ENCODE measurements at places on chromosomes 11 and 22.

DNA sequence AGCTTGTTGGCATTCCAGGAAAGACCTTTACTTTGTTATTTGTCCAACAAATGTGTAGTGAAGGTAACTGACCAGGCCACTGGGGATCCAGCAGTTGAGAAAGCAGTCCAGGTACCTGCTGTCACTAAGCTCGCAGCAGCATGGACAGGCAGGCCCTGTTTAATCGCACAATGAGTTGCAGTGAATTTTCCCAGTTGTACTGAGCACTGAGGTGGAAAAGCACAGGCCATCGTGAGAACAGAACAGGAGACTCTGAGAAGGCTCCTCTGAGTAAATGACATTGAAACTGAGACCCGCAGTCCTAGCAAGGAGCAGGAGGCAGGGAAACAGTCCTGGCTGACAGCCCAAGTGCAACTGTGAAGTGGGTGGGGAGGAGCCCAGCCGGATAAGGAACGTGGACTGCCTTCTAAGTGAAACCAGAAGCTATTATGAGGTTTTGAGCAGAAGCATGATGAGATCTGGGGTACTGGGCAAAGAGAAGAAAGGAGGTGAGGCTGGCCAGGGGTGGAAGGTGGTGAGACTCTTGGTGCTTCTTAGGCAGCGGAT is 39.8 kb upstream of the CDON start:
- DNase-seq, result no peak

GRCh38 chr11:106152824-106153223 is 75.4 kb downstream of the AASDHPPT start:
- DNase-seq, result no peak

GRCh38 chr11:35725885-35726284 is 63.3 kb downstream of the TRIM44 start:
- DNase-seq, result no peak

GRCh38 chr11:4066910-4067309 is 27.7 kb upstream of the RRM1 start:
- DNase-seq, result no peak

- DNase-seq, result no peak
These were observed 7.3 kb downstream of the TBC1D22A start for GRCh38 chr22:46769706-46770105.

GRCh38 chr11:10476927-10477689 is 22.0 kb downstream of the AMPD3 start:
- no peak for DNase-seq

DNA sequence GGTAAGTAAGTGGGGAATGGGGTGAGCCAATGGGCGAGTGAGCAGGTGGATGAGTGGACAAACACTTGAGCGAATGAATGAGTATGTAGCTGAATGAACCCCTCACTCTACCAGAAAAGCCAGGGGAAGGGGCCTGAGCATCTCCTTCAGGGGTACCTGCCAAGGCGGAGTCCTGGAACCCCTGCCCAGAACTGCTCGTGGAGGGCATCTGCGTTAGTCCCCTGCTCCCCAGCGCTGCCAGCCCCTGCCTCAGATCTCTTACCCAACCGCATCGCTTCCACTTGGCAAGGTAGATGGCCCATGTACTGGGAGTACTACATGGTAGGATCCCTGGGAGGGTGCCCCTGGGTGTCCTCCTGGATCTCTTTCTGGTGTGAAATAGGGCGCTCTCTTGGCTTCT is 7.4 kb upstream of the ANO1 start:
- DNase-seq, result no peak

- DNase-seq, result peak; percentile 88
These were observed 27.1 kb downstream of the CYTH4 start for GRCh38 chr22:37309211-37310074.

DNA sequence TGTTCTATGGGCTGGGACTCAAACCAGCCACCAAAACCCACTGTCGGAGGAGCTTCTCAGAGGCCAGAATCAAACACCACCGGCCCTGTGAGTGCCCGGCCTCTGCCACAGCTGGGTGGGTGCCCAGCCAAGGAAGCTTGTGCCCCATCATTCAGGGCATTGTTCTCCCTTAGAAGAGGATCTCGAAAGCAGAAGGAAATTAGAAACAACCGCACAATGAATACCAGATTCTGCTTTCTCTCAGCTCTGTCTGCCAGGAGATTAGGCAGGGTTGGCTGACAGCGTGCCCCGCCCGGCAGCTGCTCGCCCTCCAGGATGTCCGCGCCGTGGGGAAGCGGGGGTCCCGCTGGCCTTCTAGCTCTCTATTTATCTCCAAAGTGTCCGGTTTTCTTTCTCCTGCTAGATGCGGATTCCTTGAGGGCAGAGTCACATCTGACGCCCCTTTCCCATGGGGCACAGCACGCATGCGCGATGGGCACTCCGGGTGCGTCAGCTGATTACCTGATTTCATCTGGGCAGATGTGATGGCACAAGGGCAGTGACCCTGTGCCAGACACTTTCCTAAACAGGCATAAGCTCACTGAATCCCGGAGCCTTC is 25.5 kb downstream of the SCGB1A1 start:
- peak; percentile 76 for DNase-seq

- DNase-seq, result no peak
These were observed 411.9 kb downstream of the CNTN5 start for GRCh38 chr11:99432677-99433076.

- DNase-seq, result no peak
These were observed 1.9 kb downstream of the LIF start for GRCh38 chr22:30244641-30245040.

- no peak for DNase-seq
These were observed at the start of gene FAT3 for GRCh38 chr11:92224407-92225124. Gene FAT3 (plus strand): TSS chr11:92224818. CDS start chr11:92352113, 127,295 bp downstream.

DNA sequence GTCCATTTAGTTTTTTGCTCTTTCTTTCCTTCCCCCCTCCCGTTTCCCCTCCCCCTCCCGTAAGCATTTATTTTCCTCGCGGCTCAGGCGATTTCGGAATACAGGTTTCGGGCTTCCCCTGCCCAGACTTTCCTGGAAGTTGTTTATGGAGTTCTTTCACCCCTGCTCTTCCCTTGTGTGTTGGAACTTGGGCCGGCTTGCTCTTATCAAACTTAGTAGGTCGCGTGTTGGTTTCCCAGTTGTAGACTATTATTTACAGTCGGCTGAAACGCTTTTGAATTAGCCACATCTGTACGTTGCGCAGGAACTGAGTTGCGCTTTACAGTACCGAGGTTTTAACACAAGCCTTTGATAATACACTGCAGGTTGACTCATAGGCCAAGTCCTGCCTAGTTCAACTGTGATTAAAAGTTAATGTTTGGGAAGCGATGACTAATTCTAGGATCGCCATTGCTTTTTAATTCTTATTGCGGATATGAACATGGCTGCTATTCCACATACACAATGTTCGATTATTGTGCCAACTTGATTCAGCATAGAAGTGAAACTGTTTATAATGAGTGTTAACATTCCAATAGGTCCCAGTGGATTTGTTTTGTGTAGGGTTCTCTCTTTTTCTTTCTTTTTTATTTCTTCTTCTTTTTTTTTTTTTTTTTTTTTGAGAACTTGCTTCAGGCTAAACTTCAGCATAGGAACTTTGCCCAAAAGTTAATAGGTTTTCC is 1.7 kb downstream of the YAP1 start:
- DNase-seq, result peak; percentile 64

DNA sequence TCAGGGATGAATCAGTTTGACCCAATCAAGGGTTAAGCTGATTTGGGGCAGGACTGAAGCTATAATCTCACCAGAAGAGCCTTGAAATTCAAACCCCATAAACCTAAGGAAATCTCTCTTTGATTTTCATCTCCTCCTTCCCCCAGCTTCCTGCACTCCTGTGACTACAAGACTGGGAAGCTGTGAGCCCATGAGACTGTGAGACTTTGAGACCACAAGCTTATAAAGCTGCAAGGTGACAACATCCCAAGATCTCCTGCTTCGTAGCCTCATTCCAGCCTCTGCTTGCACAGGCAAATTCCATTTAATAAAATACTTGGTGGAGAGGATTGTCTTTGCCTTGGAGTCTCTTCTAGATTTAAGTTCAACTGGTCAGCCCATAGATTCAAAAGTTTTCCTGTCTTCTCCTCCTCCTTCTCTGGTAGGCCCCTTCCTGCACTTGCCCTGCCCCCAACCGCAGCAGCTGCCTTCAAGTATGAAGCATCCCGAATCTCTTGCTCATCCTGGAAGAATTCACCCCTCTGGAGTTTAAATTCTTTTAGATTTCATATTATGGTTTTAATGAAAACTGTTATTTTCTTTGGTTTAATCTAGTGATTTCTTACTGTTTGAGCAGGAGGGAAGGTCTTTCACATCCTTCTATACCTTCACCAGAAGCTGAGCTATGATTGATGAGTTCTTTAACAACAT is 42.1 kb downstream of the PAMR1 start:
- DNase-seq, result no peak

- DNase-seq, result no peak
These were observed 79.7 kb downstream of the FDX1 start for GRCh38 chr11:110509472-110509871.

DNA sequence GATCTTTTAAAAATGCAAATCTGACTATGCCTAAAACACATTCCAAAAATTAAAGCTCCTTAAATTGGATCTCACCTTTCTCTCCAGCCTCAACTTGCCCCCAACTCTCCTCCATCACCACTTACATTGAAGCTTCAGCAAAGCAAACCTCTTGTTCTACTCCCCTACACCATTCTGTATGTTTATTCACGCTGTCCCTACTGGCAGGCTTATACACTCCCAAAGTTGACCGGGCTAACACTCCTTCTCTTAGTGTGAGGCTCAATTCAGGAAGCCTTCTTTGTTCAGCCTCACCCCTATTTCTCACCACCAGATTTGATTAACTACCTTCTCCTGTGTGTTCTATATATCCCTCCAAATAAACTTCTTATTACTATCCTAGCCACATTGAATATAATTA is 1.8 kb upstream of the GDPD4 start:
- no peak for DNase-seq

GRCh38 chr22:31087744-31088215 is 6.7 kb downstream of the SMTN start:
- DNase-seq, result no peak

DNA sequence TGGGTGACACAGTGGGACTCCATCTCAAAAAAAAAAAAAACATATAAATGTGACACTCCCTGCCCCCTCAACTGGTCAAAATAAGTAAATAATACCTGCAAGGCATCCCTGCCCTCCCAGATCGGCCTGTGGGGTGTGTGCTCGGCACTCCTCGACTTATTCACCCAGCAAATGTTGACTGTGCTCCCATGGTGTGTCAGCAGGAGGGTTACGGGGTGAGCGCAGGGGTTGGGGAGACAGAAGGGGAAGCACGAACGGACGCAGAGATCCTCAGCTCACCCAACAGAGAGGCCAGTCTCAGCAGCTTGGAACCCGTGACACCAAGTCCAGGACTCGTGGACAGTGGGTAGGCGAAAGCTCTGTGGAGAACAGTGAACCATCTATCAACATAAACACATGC is 1.6 kb upstream of the ADM2 start:
- no peak for DNase-seq

GRCh38 chr11:8715501-8715900 is 32.9 kb downstream of the RPL27A start:
- DNase-seq, result no peak

GRCh38 chr11:19345848-19346681 is 105.3 kb upstream of the E2F8 start:
- no peak for DNase-seq

DNA sequence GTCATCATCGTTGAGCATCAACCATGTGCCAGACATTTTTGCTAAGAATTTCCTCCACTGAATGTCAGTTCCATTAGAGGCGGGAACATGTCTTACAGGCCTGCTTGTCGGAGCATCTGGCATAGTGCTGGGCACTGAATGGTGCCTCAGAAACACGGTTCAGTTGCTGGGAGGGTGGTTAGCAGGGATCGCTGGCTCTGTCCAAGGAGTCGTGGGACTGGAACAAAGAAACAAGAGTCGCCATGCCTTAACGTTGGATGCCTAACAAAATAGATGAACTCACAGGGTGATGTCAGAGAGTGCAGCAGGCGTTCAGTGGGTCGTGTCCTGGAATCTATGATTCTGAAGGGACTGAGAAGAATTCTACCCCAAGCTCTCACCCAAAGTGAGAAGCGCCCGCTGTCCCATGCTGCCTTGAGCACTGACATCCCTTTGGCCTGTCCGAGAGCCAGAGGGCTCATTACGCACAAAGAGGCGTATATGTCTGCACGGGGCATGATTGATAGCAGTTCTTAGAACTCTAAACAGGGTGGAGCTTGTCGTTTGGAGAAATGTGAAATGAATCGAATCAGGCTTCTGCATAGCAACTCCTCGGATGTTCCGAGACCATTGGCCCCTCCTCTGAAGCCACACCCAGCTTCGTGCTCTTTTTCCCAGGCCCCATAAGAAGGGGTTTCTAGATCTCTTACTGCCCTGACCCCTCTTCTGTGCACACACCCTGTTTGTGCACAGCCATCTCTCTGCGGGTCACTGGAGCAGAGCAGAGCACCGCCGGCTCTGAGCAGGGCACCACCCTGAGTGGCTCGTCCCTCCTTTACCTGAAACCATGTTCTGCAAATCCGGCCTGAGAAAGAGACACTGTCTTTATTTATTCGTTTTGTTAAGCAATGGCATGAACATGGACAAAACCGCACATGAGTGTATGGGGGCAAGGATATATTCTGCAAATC is 113.1 kb upstream of the B3GAT1 start:
- DNase-seq, result no peak

GRCh38 chr11:112880495-112880894 is 80.7 kb upstream of the NCAM1 start:
- DNase-seq, result peak; percentile 60

DNA sequence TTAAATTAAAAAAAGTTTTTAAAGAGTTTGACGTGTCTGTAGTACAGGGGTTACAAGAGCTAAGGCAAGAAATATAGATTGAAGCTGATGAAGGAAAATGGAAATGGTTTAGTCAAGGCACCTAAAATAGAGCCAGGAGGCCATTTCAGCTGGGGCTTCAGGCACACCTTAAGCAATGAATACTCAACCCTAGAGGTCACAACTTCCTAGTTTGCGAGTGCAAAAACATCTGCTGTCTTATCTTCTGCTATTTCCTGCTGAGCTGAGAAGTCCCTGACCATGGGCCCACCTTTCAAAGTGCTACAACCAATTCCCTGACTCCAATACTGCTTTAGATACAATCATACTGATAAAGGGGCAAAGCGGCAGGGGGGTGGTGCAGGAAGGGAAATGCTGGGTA is 87.4 kb downstream of the DLG2 start:
- DNase-seq, result no peak

GRCh38 chr11:131993246-131993645 is 622.8 kb downstream of the NTM start:
- no peak for DNase-seq

DNA sequence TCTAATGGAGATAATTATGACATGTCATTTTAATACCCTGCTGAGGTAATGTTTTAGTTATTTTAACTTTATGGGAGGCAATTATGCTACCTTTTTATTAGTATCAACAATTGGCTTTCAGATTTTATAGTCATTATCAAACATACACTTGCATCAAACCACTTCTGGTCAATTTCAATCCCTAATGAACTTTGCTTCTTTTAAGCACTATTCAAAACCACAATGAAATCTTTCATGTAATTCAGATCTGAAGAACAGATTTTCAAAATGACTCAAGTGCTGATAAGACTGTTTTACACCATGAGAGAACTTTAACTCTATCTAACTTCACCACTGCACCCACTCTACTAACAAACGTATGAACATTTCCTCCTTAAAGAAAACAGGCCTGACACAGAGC is 25.9 kb upstream of the CCDC34 start:
- no peak for DNase-seq

All from activated CD4-positive, alpha-beta T cell treated with anti-CD3 and anti-CD28 coated beads, Interleukin-2, amount 10 ng/mL, durations not matched to agents 24 days and 14 days (primary cell).